ENCODE measurements at places on chromosomes 4 and X.

DNA sequence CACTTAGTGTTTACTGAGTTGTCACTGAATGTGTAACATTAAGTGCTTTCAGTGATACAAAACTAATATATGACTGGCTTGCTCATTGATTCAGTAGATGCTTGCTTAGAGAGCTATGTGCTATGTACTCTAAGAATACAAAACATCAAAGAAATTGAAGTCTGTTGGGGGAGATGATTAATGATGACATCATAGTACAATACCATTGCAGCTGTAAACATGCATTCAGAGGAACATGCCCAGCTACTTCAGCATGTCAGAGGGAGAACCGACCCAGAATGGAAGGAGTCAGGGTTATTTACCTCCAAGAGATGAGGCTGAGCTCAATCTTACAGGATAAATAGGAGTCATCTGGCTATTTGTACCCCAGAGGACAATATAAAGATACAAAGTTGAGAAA lies 290.8 kb downstream of the TENM3 start:
- DNase-seq = peak; percentile 1

DNA sequence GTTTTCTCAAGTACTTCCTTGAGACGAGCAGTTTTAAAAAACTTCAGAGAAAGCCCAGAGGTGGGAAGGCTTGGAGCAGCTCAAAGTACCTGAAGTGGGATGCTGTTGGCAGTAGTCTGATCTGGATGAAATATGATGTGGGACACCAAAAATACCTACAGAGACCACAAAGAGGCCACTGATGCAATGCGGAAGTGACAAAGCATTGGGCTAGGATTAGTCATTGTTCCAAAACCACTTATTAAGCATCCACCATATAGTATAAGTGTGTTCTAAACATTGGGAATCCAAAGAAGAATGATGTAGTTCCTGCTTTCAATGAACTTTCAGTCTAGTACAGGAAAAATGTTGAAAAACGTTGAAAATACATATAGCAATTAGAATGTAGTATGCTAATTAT lies 386.1 kb upstream of the CNKSR2 start:
- no peak for DNase-seq

GRCh38 chrX:130539721-130540321 lies 138.0 kb downstream of the RBMX2 start:
- no peak for DNase-seq

DNA sequence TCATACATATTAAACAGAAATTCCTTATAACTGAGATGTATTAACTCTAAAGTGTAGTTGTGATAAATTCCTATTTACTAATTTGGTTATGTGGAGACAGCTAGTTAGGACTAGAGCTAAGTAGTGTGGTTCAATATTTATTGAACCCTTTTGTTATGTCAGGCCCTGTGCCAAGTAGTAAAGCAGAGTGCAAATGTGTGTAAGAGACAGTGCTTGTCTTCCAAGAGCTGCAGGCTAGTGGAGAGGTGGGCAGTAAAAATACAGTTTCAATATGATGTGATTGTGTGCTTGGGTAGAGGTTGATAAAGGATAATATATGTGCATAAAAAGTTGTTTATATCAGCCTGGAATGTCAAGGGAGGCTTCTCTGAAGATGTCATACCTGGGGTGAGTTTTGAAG lies 80.0 kb downstream of the TBC1D19 start:
- no peak for DNase-seq

DNA sequence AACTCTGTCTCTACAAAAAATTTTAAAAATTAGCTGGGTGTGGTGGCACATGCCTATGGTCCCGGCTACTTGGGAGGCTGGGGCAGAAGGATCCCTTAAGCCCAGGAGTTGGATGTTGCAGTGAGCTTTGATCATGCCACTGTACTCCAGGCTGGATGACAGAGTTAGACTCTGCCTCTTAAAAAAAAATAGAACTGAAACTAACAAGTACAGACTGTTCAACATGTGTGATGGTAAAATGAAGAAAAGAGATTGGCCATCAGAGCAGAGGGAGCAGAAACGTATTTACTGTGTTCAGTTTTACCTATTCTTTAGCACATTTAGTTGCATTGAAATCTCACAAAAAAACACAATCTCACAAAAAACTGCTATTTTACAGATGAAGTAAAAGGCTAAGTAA lies 77.9 kb upstream of the NAP1L5 start:
- no peak for DNase-seq

DNA sequence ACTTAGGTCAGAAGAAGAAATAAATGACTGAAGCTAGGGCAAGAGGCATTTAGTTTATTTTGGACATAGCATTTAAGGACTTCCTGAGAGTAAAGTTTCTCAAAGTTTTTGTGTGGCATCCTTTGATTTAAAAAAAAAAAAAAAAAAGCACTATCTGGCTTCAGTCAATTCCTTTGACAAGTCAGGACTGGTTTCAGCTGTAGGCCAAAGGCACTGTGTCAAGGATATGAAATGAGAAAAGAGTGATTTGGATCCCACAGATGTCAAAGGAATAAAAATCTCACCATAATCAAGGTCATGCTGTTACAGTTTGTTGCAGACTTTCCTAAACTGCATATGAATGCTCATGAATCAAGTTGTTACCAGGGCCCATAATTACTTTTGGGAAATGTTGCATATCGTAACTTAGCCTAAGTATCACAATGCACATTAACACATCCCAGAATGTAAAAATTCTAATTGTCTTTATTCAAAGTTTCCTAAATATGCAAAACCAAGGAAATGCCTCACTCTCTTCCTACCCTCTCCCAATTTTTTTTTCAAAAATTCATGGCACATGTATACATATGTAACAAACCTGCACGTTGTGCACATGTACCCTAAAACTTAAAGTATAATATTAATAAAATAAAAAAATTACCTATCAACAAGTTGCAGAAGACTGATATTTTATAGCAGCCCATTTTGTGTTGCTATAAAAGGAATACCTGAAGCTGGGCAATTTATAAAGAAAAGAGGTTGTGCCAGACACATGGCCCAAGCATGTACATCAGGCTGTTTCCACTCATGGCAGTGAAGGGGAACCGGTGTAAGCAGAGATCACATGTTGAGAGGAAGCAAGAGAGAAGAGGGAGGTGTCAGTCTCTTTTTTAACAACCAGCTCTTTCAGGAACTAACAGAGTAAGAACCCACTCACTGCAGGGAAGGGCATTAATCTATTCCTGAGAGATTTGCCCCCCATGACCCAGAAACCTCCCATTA lies 33.7 kb upstream of the ADAMTS3 start:
- DNase-seq = no peak

DNA sequence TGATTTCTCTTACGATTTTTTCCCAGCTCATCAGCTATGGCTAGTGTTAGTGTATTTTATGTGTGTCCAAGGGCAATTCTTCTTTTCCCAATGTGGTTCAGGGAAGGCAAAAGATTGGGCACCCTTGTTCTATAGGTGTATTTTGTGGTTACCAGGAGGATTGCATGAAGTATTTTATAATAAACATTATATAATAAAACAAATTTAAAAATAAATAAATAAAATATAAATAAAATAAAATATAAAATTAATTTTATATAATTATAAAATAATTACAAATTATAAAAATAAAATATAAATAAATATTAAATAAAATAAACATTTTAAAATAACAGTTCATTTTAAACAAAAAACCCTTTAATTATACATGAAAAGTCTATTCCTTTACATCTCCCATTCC lies 35.6 kb upstream of the UGT2B10 start:
- DNase-seq = no peak

DNA sequence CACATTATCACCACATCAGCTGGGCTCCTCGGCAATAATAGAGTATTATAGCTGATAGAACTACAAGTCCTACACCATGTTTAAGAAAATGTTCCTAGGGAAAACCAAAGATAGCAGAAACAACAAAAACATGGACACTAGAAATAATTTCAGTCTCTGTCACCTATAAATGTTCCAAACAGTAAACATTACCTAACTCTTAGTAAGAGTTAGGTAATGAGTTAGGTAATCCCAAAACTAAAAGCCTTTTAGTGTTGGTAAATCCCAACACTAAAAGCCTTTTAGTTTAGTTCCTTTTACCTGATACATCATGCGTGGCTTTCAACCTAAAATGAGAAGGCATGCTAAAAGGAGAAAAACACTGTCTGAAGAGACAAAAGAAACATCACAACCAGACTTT lies 35.5 kb downstream of the MAGED2 start:
- no peak for DNase-seq

GRCh38 chr4:8615921-8616787 lies 23.6 kb downstream of the CPZ start:
- no peak for DNase-seq

- DNase-seq = no peak
Measured at GRCh38 chr4:73416423-73417087, 12.5 kb downstream of the ALB start.

DNA sequence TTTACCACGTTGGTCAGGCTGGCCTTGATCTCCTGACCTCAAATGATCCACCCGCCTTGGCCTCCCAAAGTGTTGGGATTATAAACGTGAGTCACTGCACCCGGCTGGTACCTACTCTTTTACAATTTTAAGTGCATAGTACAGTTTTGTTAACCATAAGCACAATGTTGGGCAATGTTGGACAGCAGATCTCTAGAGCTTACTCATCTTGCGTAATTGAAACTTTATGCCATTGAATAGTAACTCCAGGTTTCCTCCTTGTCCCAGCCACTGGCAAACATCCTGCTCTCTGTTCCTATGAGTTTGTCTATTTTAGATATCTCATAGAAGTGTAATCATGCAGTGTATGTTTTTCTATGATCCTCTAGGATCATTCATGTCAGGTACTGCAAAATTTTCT lies 9.3 kb upstream of the CPE start:
- DNase-seq = no peak

GRCh38 chr4:86223472-86223871 lies 136.4 kb downstream of the MAPK10 start:
- no peak for DNase-seq

GRCh38 chr4:183765251-183765911 lies 106.3 kb downstream of the TRAPPC11 start:
- DNase-seq = no peak

DNA sequence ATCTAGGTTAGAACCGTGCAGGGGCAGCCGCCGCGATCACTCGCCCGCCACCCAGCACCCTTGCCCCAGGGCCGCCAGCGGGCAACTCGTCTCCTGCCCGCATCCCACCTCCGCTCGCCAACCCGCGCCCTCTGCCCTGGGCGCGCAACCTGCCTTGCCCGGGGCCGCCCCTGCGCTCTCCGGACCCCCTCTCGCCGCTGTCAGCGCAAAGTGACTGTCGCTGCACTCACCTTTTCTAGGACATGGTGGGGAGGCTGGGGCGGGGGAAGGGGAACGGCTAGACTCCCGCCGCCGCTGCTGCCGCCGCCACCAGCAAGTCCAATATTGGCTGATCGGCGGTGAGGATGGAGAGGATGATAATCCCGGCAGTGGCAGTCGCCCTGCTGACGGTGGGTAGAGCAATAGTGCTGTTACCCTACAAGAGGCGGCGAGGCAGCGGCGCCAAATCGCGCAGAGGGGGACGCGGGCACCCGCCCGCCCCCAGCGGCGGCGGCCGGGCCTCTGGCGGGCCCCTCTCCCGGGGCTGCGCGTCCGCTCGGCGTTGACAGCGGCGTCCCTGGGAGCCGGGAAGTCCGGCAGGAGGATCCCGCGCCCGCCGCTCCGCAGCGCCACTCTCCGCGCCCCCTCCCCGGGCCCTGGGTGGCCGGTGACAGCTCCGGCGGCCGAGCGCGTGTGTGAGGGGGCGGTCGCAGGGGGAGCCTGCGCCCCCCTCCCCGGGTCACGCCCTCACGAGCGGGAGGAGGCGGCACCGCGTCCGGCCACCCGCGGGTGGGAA lies 2.3 kb upstream of the NR3C2 start:
- DNase-seq = no peak

DNA sequence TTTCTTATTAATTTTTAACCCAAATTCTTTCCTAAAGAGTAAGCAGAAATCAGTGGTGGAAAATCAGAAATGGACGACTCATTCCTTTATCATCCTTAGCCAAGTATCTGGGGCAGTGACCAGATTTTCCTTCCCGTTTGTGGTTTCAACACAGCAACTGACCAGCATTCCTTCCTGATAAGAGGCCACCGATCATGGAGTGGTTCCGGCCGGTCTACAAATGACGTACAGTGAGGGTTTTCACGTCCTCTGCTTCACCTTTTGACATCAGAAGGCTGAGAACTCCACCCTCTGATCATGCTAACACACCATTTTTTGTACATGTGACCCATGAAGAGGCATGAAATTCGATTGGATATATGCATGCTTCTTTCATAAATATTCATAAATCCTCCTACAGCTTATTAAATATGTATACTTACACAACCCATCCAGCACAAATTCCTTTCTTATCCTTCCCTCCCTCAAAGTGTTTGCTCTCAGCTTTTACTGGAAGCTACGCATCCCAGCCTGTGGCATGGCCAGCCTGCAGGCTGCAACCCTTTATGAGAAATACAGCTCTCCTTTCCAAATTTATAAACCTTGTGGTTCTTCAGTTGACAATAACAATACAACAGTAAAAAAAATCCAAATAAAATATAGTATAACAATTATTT lies 173.0 kb upstream of the CASK start:
- no peak for DNase-seq

GRCh38 chrX:124455966-124456365 lies 109.6 kb downstream of the SH2D1A start:
- no peak for DNase-seq

- no peak for DNase-seq
Measured at GRCh38 chrX:150477371-150477770, 91.0 kb upstream of the MTM1 start.

GRCh38 chr4:140363558-140363957 lies 9.9 kb upstream of the SCOC start:
- no peak for DNase-seq

- no peak for DNase-seq
Measured at GRCh38 chrX:13293700-13294099, 26.2 kb downstream of the ATXN3L start.

GRCh38 chrX:11887175-11887574 lies 129.1 kb downstream of the MSL3 start:
- DNase-seq = no peak

DNA sequence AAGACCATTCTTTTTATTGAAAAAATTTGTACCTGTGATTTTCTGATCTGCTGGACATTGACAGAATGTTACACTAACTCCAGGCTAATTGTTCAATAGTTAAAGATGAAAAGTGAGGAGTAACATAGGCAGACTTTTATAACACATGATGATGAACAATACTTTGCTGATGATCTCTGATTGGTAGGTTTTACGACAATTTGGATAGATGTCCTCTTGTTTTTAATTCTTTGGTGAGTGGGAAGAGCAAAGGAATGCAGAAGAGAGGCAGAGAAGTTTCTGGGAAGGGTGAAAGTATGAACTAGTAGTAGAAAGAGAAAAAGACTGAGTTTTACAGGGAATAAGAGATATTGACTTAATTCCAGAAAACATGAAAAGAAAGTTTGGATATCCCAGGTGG lies 267.3 kb upstream of the HAND2 start:
- no peak for DNase-seq

Data from pulmonary artery endothelial cell (primary cell).